CD4-positive, alpha-beta T cell treated with Interleukin-15 for 1 hour (primary cell): ENCODE measurements at places on chromosomes 12 and 14.

GRCh38 chr12:18250313-18250916 is 10.9 kb upstream of the PIK3C2G start:
- no peak for DNase-seq

DNA sequence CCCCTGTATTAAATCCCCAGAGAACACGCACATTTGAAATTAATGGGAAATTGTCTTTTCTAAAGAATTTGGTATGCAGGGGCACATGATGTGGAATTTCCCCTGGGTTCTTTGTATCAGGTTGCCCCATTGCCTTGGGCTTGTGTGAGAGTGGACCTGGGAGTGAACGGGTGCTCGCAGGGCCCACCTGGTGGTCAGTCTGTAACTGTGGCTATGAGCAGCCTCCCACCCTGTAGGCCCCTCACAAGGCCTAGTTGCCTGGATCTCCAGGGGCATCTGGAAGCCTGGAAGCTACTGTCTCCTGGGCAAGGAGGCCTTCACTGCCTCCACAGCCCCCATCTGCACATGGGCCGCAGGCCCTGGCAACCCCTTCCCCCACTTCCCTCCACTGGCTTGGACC is 96.7 kb downstream of the SLC25A47 start:
- no peak for DNase-seq

DNA sequence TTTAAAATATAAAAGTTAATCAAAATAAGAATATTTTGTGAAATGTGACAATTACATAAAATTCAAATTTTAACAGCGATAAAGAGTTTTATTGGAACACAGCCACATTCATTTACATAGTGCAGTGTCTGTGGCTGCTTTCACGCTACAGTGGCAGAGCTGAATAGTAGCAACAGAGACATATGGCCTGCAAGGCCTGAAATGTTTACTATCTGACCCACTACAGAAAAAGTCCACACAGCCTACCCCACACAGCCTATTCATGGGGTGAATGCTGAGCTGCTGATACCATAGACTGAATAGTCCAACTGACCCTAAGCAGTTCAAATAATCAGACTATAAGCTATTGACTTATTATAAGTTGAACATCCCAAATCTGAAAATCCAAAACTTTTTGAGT is 13.2 kb downstream of the GNS start:
- no peak for DNase-seq

DNA sequence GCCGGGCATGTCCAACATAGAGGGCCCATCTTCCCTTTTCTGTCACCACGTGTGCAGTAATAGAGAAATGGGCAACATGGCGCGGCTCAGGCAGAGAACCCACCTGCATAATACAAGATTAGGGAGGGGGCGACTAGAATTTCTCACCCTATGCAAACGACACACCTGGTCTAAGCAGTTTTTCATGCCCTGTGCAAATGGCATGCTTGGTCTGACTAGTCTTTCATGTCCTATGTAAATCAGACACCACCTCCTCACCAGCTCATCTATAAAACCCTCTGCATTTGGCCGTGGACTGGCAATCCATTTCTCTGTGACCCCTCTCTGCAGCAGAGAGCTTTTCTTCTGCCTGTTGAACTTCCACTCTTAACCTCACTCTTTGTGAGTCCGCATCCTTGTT is 180.2 kb upstream of the PZP start:
- no peak for DNase-seq

DNA sequence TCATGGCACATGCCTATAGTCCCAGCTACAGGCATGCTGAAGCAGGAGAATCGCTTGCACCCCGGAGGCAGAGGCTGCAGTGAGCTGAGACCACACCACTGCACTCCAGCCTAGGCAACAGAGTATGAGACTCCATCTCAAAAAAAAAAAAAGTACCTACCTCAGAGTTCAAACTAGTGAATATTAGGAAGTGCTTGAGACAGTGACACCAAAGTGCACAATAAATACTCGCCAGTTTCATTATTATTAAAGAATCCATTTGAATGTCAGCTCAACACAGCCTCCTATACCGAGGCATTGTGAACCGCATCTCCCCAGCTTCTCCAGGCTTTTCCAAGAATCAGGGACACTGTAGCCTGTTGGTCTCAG is 5.0 kb downstream of the GAPDH start:
- no peak for DNase-seq

DNA sequence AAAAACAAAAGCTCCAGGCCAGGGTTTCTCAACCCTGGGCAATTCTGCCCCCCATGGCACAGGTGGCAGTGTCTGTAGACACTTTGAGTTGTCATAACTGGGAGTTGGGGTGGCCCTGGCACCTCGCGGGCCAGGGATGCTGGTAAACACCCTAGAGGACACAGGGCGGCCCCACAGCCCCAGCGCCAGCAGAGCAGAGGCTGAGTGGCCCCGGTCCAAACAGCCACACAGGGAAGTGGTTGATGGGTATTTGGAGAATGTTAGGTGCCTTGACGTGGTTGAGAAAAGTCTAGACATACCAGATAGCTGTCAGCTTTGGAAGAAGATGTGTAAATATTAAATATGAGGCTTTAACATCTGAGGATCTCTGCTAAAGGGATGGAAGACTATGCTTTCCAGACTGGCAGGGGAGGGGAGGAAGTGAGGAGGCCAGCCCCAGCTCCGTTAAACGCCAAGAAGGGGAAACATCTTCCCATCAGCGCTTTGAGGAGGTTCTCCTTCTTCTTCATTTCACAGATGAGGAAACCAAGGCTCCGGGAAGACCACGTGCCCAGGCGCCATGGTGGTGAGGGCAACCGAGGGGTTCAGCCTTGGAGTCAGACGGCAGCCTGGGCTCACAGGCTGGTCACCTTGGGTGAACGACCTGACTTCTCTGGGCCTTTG is 103.7 kb downstream of the SCARB1 start:
- DNase-seq: no peak

DNA sequence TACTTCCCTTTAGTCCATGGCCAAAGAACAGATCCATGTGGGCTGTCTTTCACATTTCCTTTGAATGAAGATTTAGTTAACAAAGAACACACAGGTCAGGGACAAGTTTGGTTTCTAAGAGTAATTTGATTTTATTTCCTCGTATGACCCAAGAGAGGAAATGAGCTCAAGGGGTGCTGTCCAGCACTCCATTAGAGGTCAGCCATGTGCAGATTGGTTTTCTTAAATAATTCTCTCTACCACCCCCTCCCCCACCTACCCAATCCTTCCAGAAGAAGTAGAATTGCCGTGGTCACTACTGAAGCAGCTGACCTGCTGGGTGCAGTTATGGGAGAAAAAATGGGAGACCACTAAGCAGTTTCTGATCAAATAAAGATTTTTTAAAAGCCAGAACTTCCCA is 13.9 kb upstream of the OAS1 start:
- no peak for DNase-seq

GRCh38 chr14:54809767-54810166 is 92.9 kb downstream of the GCH1 start:
- DNase-seq: no peak

GRCh38 chr12:46356655-46357437 is 15.7 kb downstream of the SLC38A2 start:
- DNase-seq: no peak

- no peak for DNase-seq
These were observed 23.5 kb downstream of the CSRP2 start for GRCh38 chr12:76855271-76855670.

- DNase-seq: no peak
These were observed 624 bp upstream of the PLEKHD1 start for GRCh38 chr14:69483765-69484443.

GRCh38 chr12:131000000-131000486 is 46.3 kb downstream of the ADGRD1 start:
- DNase-seq: no peak

- no peak for DNase-seq
These were observed 11.5 kb upstream of the TDRD9 start for GRCh38 chr14:103916636-103917262.

GRCh38 chr14:87351007-87351406 is 642.0 kb downstream of the GALC start:
- no peak for DNase-seq

- no peak for DNase-seq
These were observed 11.9 kb downstream of the SLC38A1 start for GRCh38 chr12:46256942-46257341.

DNA sequence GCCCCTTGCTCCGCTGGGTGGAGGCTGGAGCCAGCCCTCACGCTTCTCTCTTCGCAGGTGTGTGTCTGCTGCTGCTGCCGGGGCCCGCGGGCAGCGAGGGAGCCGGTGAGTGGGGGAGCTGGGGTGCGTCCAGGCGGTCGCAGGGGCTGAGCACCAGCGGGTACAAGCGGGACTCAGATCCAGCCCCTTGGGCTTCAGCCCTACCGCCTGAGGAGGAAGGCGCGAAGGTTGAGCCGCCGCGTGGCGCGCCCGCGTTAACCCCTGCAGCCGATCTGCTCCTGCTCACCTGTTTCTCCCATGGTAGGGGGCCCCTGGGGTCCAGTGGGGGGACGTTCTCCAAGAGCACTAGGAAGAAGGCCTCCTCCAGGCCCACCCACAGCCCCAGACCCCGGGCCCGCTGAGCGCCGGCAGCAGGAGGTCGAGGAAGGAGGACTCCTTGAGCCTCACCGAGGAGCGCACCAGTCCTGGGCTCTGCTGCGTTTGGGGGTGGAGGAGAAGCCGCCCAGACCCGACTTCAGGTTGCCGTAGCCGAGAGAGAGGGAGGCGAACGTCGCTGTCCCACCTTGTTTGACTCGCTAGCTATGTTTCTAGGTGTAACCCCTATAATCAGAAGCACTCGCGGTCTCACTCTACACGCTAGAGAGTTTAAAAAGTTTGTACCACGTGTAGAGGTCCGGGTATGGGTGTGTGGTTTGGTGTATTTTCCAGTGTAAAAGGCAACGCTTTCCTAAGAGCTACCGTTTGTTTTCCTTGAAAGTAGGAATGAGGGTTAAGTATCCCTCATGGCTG is 834 bp downstream of the COCH start:
- no peak for DNase-seq

GRCh38 chr12:29238822-29239291 is 89.8 kb downstream of the FAR2 start:
- no peak for DNase-seq

GRCh38 chr14:28766469-28766955 is at the start of gene FOXG1:
Gene FOXG1, plus strand, starts transcription at chr14:28766787. Its CDS starts 493 bp downstream, at chr14:28767280.
- no peak for DNase-seq

- DNase-seq: no peak
These were observed 928.7 kb downstream of the LRFN5 start for GRCh38 chr14:42535397-42535796.

GRCh38 chr12:6249580-6249979 is 49.4 kb downstream of the CD9 start:
- DNase-seq: no peak
